ENCODE measurements at places on chromosomes 1 and 21. TPM values are rescaled to one million over a fixed set of nuclear protein-coding genes. Genes with fewer than 3 reads are reported as not detected.

The VCAM1 gene
- 6.0 TPM for total RNA-seq

The F11R gene
- total RNA-seq: 20.9 TPM

The TATDN3 gene
- 12.8 TPM for total RNA-seq

The NBPF4 gene
- total RNA-seq: not detected

The IL23R gene
- total RNA-seq: not detected

The LAX1 gene
- total RNA-seq: not detected

The NDUFS5 gene
- 392 TPM for total RNA-seq

The CA6 gene
- total RNA-seq: not detected

The OR2T35 gene
- not detected for total RNA-seq

The KPRP gene
- total RNA-seq: not detected

The PIGR gene
- total RNA-seq: not detected

The SNAP47 gene
- 25.8 TPM for total RNA-seq

The SLC25A34 gene
- 0.54 TPM for total RNA-seq

The SLC45A3 gene
- 6.2 TPM for total RNA-seq

The NEGR1 gene
- total RNA-seq: 7.2 TPM

The NLRP3 gene
- not detected for total RNA-seq

The SHE gene
- total RNA-seq: 4.3 TPM

The DHCR24 gene
- 136 TPM for total RNA-seq

The DRAXIN gene
- total RNA-seq: 0.16 TPM

The C1orf87 gene
- total RNA-seq: not detected

Data from cardiac atrium fibroblast (primary cell).